ENCODE measurements at places on chromosomes 2 and 18.

- DNase-seq: no peak
These were observed 398.9 kb upstream of the FANCL start for GRCh38 chr2:58640042-58640441.

- no peak for DNase-seq
These were observed 57.1 kb upstream of the CD28 start for GRCh38 chr2:203649176-203649814.

- DNase-seq: no peak
These were observed 237.5 kb downstream of the EPHA4 start for GRCh38 chr2:221334481-221335218.

- DNase-seq: no peak
These were observed 816.2 kb downstream of the TDRD15 start for GRCh38 chr2:21939967-21940366.

- no peak for DNase-seq
These were observed 72.4 kb downstream of the ZAP70 start for GRCh38 chr2:97785818-97786217.

DNA sequence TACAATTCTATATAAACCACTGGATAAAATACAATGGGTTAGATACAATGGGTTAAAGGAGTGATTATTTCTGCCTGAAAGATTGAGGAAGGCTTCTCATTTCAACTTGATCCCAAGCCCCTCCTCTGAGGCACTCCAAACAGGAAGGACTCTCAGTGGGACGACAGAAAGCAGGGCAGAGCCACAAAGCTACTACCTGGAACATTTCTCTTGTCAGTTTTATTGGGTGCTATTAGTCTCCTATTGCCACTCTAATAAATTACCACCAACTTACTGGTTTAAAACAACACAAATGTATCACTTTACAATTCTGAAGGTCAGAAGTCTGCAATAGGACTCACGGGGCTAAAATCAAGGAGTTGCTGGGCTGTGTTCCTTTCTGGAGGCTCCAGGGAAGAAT, 146.7 kb downstream of the MREG start:
- DNase-seq: no peak

GRCh38 chr18:70513502-70514171, 224.8 kb downstream of the SOCS6 start:
- DNase-seq: no peak

DNA sequence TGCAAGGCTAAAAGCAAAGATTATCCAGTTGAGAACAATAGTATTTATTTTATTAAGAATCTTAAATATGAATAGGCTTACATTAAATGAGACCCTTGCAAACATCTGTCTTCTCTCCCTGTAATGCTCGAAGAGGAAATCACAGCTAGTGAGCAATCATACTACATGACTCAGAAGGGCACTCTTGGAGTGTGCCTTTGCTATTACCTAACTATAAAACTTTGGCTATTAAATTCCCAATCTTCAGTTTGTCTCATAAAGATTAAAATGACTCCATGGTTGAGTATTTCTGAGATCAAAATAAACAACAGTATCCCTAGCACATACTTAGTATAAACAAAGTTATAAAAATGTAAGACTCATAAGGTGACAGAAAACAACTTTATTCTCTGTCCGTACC, 296.9 kb downstream of the KCNJ3 start:
- DNase-seq: no peak

GRCh38 chr2:14082640-14083039, 549.9 kb upstream of the LRATD1 start:
- no peak for DNase-seq

GRCh38 chr2:43676322-43677050, at the start of gene C1GALT1C1L:
C1GALT1C1L (minus strand) TSS chr2:43676429; CDS start chr2:43676322, 107 bp downstream.
- DNase-seq: no peak

GRCh38 chr2:174985614-174986013, 19.6 kb downstream of the CHN1 start:
- DNase-seq: no peak

DNA sequence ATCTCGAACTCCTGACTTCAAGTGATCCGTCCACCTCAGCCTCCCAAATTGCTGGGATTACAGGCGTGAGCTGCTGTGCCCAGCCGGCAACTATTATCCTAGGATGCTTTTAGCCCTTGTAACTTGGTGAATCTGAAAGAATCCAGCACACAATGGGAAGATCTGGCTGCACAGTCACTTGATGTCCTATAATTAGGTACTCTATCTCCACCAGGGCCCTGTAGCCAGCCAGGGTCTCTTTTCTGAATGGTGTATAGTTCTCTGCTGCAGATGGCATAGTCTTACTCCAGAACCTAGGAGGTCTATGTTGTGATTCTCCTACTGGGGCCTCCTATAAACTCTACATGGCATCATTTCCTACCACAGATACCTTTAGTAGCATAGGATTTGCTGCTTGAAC, 13.9 kb upstream of the MCM6 start:
- DNase-seq: no peak

- DNase-seq: no peak
These were observed 50.9 kb downstream of the PHLPP1 start for GRCh38 chr18:62766266-62766665.

- no peak for DNase-seq
These were observed 30.1 kb downstream of the INO80C start for GRCh38 chr18:35467624-35468016.

- DNase-seq: no peak
These were observed 29.8 kb downstream of the CDC42EP3 start for GRCh38 chr2:37641582-37642171.

- DNase-seq: no peak
These were observed 258.0 kb downstream of the ZEB2 start for GRCh38 chr2:144261966-144262365.

GRCh38 chr2:198441901-198442300, 637.5 kb downstream of the PLCL1 start:
- no peak for DNase-seq

GRCh38 chr18:49723648-49724180, 89.6 kb downstream of the ACAA2 start:
- no peak for DNase-seq

DNA sequence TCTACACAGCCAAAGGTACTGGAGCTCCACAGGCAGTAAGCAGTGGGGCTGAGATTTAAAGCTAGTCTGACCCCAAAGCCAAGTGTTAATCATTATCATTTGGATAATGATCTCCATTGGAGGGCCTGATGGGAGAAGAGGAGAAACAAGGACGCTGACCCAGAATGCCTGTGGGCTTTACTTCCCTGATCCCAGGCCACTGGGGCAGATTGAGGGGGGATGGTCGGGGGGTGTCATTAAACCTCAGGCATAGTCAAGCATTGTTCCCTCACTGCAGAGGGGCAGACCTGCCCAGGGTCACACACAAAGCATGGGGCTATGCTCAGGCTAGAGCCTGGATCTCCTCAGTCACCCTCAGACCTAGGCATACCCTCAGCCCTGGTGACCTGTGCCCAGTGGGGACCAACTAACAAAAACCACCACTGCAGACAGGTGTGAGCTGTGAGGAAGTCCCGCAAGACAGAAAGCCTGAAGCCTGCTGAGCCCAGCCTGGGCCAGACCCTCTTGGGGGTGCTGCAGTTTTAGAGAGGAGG, 53.4 kb downstream of the SDC1 start:
- no peak for DNase-seq

GRCh38 chr18:56967035-56967434, 179.9 kb upstream of the BOD1L2 start:
- no peak for DNase-seq

DNA sequence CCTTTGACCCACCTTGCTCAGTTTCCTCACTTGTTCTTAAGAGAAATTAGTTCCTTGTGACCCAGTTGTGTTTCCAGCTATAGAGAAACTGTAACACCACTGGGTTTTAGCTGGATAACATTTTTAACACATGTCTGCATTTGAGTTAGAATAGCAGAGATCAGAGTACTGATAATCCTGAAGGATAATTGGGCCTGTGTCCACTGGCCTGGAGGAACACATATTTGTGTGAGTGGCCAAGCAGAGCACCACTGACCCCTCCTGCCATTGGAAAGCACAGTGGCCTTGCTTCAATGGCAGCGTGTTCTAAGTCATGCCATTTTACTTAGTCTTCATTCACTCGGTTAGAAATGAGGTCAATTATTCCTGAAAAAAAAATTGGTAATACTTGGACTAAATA, 42.6 kb downstream of the PKP4 start:
- DNase-seq: no peak

DNA sequence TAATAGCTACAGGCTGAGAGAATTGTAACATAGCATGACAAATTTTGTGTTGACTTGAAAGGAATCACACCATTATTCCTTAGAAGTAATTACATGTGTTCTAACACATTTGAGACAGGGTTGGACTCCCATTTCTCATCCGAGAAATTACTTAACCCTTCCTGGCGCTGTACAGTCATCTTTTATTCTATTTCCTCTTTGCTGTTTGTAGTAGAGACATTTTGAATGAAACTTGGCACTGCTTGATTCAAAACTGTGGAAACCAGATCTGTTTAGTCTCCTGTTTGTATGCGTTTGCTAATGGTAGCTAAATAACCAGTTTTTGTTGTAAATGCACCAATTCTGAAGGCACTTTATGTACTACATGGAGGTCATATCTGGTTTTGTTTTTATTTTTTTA, 231.9 kb downstream of the ALPK2 start:
- no peak for DNase-seq

DNA sequence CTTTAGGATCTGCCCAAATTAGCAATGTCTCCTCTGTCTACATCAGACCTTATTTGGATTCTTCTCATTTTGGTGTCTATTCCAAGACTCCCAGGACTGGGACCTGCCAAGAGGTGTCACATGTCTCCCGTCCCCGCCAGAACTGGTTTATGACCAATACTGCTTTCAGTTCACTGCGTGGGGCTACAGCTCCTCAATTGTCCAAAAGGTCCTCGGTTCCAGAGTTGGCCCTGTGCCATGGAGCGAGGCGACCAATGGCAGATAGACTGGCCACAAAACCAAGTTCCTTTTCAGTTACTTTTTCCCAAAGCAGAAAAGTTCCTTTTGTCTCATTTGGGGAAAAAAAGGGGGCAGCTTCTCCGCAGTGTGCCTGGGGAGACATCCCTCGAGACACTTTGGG, 144.1 kb upstream of the ZNF236 start:
- DNase-seq: no peak

GRCh38 chr18:55524353-55525073, 63.5 kb downstream of the TCF4 start:
- DNase-seq: no peak

DNA sequence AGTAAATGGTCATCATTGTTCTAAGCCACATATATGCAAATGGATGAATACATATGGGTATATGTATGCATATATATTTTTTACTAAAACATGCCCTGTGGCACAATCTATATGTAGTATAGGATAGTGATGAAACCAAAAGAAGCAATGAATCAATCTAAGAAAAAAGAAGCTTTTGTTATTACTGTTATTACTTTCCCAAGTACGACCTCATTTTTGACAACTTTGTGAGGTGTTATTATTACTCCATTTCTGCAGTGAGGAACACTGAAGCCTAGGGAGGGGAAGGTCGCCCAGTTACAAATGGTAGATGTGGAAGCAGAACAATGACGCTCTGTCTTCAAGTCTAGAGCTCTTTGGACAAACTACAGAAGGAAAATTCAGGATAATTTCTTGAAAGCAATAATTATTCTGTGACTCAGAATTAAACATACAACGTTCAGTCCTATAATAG, 38.3 kb downstream of the STAT4 start:
- no peak for DNase-seq

- no peak for DNase-seq
These were observed 31.7 kb downstream of the INPP4A start for GRCh38 chr2:98476192-98476868.

- DNase-seq: no peak
These were observed 67.4 kb downstream of the MOGAT1 start for GRCh38 chr2:222738809-222739208.

DNA sequence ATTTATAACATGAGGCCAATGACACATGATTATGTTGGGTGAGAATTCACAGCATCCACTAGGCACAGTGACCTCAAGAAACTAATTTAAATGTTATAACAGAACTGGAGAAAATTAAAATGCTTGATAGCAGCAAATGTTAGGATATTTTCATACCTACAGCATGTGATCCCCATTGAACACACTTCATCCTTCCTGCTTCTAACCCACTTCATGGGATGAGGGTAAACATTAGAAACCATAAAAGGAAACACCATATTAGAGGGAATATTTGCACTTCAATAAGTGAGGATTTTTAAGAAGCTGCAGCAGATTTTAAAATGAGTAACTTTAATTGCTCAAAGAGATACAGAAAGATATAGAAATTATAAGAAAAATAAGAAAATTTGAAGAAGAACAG, 117.1 kb downstream of the FSHR start:
- DNase-seq: no peak

DNA sequence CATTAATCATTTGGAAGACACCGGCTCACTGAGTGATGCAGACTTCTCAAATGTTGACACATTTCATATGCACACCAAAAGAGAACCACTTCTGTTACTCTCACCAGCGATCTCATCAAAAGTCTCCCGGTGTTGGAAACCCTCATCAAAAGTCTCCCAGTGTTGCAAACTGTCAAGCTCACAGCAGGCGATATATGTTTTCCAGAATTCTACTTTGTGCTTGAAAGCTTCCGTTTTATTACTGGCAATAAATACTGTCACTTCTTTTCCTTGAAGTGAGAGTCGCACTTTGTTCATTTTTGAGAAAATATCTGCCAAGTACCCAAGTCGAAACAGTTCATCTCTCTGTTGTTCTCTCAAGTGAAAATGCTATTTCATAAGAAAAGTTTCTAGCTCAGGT, 20.5 kb downstream of the MLPH start:
- no peak for DNase-seq

- DNase-seq: no peak
These were observed 2.4 kb downstream of the CWC22 start for GRCh38 chr2:180004731-180005130.

DNA sequence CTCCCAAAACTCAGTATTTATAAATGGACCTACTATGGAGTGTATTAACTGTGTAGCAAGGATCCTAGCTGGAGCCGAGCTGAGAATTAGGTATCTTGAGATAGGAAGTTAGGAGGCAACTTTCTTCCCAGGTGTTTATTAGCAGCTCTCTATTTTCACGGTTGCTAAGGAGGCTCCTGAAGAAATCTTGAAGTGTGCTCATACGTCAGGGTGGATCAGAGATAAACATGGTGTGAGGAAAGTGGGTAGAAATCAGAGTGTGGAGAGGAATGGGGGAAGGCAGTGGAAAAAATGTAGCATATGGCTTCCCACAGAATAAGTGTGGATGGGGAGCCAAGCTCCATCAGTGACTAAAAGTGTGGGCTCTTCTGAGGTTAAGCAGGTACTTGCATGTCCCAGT, 104.3 kb downstream of the ABCA12 start:
- DNase-seq: no peak

DNA sequence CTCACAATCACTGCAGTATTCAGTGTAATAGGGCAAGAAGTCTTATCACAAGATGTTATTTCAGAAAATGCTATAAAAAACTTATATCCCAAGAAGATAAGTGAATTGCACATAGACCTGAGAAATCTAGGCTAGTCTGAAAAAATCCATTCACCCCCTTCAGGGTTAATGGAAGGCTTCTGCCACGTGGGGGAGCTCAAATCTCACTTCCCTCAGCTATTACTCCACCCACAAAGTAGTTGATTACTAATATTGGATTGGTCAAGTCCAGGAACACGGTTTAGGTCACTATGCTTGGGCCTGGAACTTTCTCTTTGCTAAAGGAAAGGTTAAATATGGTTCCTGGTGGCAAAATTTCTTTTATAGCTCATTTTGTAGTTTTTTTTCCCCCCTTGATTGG, 51.2 kb upstream of the ADAM23 start:
- DNase-seq: no peak

Data from NCI-H187 treated with DMSO at 0.1 percent for 48 hours (cell line).